ENCODE measurements at places on chromosomes 5 and 9.

DNA sequence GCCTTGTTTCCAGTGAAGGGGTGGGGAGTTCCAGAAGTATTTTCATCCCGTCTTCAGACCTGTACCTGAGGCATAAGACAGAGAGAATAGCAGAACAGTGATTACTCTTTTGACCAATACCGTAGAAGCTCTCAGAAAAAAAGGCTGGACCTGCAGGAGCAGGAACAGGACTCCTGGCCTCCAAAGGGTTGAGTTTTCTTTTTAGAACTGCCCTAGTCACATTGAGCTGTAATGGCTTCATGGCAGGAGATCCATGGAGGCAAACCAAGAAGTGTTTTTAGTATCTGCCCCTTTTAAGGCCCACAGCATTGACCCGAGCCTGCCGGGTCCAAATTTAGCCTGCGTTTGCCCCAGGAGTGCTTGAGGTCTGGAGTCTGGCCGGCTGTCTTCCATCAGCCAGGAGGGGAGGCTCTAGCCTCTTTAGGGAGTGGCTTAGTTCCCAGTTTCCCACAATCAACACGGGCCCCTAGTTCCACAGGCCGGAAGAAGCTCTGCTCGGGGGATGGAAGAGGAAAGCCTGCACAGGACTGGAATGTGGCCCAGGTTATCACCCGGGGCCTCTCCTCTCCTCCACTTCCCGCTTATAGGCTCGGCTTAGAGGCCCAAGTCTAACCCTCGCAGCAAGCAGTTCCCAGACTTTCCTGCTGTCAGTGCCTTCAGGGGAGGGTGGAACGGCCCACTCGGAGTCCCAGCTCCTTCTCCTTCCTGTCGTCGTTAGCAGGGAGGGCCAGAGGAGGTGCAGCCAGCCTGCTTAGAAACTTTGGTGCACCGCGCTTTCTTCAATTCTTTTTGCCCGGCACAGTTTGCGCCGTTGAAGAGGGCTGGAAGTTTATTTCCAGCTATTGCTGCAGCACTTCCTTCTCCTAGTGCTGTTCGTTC is 80.7 kb downstream of the C9orf152 start:
- no peak for DNase-seq

GRCh38 chr9:4011054-4011453 is 288.8 kb downstream of the GLIS3 start:
- no peak for DNase-seq

DNA sequence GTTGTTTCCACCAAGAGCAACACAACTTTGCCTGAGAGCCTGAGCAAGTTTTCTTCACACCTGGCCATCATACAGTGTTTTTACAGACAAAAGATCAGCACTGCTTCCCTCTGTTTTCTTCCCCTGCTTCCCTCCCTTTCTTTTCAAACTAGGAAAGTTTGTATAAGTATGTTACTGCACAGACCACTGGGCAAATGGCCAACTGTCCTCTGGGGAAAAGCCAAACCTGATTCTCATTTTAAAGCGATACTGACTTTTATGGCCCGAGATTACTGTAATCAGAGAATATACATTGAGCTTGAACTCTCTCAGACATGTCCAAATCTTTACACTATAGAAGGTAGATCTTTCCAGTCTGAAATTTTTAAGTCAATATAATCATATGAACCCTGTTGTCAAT is 415.0 kb downstream of the NFIB start:
- no peak for DNase-seq

- no peak for DNase-seq
Observed at GRCh38 chr5:61496446-61496845, 164.4 kb downstream of the ZSWIM6 start.

DNA sequence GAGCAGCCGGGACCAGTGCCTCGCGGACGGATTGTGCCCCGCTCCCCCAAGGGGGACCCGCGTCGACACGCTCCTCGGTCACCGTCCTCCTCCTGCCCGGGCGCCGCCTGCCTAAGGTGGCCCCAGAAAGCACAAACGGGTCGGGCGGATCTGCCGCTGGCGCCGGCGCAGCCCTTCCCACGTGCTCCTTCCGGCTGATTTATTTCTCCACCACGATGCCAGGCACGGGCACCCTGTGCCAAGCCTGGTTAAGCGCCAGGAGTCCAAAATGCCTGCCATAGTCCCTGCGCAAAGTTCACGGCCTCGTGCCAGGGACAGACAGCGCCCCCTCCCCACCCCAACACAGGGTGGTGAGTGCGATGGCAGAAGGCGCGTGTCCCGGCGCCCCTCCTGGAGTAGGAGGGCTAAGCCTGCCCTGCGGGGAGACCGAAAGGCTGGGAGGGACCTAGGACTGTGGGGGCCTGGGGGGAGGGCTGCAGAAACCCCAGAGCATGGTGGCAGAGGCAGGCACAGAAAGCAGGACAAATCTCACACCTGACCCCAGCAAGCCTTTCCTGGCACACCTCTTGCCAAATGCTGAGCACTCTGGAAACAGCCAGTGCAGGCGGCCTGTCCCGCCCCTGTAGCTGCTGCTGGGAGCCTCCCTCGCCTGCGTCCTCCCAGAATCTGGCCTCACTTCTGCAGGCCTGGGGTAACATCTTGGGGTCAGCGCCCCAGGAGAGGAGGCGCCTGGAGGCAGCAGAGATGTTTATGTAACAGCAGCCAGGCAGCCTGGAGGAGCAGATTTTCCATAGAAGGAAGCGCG is 1.1 kb upstream of the NOTCH1 start:
- DNase-seq, result peak; percentile 48

DNA sequence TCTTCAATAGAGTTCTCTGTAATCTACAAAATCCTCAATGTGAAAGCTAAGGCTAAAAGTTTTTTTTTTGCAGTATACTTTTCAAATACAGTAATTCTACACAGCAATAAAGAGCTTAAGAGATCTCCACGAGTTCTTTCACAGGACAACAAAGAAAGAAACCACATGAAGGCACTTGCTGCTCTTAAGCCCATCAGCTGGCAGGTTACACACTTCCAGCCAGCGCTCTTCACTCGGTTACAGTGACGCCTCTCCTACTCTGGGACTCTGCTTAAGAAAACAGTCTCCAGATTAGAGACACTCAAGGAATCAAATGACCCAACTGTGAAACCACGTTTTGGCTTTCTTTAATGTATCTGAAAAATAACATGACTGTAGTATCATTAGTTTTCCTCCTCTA is 85.0 kb downstream of the ROR2 start:
- no peak for DNase-seq

- DNase-seq, result no peak
Observed at GRCh38 chr9:129919841-129920240, 84.6 kb downstream of the USP20 start.

DNA sequence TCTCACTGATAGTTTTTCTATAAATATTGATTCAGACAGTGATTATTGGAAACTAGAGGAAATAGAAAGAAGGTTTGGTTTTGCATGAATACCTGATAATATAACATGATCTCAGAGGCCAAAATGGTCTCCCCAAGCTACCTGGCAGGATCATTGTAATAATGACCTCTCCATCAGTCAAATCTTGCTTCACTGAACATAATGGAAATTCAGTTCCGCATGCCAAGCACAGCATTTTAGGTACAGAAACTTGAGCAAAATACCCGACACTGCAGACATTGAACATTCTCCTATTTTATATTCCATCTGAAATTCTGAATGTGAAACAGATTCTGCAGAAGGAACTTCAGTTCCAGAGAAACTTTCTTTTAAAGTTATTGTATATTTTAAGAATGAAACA is 9.1 kb upstream of the TBC1D2 start:
- DNase-seq, result no peak

- DNase-seq, result no peak
Observed at GRCh38 chr9:110975969-110976368, 62.3 kb downstream of the LPAR1 start.

GRCh38 chr5:103389846-103390245 is 131.3 kb downstream of the MACIR start:
- no peak for DNase-seq

GRCh38 chr9:7944572-7944971 is 145.0 kb upstream of the DMAC1 start:
- no peak for DNase-seq

GRCh38 chr9:4852419-4852818 is 59.7 kb downstream of the RCL1 start:
- DNase-seq, result no peak

- DNase-seq, result no peak
Observed at GRCh38 chr5:106854922-106855321, 815.8 kb downstream of the EFNA5 start.

DNA sequence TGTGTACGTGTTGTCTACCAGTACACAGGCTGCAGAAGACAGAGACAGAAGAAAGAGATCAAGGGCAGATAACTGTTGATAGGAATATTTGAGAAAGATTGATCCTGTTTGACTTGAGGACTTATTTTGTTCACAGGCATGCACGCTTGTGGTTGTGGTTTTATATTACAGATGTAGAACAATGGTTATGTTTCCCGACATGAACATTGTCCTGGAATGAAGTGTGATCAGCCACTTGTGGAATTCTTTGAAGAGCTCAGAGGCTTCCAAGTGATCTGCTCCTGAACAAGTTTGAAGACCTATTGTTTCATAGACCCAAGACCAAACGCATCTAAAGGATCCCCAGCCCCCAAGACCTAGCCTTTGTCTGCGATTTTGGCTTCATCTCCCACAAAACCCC is 13.7 kb downstream of the TEX53 start:
- no peak for DNase-seq

DNA sequence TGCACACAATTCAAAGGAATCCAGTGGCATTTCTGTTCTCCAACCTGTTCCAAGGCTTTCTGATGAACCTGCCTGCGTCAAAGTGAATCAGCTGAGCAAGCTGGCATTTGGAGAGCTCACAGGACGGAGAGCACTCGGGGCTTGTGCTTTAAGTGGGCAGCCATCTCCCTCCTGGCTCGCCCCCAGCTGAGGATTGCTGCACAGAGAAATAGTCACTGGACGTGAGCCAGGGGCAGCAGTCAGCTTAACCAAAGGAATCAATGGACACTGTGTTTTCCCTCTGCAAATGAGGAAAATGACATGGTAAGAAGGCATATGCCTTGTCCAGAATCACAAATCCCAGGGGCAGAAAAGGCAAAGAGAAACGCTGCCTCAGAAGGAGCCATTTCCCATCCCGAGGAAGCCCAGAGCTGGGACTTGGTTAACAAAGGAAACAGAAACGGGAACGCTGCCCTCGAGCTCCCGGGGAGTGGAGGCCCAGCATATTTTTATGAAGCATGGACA is 299.4 kb downstream of the ZSWIM6 start:
- no peak for DNase-seq

- no peak for DNase-seq
Observed at GRCh38 chr5:139138109-139138508, 60.1 kb downstream of the SIL1 start.

DNA sequence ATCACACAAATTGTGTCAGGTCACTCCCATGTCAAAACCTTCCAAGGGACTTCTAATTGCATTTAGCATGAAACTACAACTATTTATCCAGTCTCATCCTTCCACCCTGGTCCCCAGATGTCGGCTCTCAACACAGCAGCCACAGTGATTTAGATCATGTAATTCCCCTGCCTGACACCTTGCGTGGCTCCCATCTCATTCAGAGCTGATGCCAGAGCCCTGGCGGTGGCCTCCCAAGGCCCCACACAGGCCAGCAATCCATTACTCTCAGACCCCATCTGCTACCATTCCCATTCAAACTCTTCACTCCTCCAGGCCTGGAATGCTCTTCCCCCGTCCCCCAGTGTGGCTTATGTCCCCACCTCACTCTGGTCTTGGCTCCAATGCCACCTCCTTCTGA is 2.4 kb downstream of the SLC35D2 start:
- no peak for DNase-seq

DNA sequence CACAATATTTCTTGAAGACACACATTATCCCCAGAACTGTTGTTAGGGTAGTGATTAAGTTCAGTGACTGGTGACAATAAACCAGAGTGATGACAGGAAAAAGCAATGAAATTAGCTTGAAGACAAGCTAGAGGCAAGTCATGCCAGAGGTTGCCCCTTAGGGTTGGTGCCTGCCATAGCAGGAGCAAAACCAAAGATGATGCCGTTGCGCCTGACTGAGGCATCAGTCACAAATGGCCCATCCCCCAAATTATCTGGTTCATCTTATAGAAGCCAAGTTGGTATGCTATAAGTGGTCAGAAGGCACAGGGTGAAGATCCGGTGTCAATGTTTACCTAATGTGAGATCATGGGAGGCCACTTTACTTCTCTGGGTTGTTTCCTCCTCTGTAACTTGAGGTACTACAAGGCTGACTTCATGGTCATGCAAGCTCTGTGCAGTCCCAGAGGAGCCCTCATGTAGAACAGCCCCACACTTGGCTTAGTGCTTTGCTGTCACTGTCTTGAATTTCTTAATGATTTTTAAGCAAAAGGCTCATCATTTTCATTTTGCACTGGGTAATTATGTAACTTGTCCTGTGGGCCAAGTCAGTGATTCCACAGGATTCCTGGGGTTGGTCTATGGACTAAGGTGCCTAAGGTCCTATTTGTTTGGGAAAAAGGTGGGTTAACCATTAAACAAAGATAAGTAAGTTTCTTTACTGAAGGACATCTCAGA is 211.3 kb downstream of the MAN2A1 start:
- no peak for DNase-seq

DNA sequence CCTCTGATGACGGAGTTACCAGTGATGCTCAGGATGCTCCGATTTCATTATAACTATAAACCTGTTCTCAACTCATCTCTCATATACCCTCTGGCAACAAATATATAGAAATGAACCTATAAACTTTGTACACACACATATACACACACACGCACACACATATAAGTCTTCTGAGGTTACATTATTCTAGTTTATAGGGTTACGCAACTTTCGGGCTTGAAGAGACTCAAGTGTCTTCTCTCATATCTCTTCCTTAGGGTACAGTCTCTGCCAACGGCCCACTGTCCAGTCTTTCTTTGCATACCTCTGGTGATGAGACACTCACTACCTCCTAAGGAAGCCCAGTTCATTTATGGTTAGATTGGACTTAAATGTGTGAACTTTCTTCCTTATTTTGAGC is 69.4 kb upstream of the TBC1D2 start:
- no peak for DNase-seq

DNA sequence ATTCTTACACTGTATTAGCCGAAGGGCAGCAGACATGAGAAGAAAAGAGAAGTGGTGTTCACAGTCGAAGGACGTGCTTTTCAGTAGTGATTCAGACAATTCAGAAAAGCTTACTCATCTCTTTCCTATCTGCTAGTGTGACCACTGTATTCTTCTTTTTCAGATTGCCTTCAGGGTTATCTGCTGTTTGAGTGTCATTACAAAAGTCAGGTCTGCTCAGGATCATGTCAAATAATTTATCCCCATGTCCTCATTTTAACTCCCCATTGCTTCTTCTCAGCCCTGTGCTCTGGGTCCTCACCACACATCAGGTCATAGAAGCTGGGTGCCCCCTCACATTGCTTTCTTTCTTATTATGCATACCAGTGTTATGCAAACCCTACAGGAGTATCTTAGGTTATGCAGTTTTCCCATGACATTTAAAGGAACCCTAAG is 394.0 kb downstream of the CETN3 start:
- DNase-seq, result no peak

DNA sequence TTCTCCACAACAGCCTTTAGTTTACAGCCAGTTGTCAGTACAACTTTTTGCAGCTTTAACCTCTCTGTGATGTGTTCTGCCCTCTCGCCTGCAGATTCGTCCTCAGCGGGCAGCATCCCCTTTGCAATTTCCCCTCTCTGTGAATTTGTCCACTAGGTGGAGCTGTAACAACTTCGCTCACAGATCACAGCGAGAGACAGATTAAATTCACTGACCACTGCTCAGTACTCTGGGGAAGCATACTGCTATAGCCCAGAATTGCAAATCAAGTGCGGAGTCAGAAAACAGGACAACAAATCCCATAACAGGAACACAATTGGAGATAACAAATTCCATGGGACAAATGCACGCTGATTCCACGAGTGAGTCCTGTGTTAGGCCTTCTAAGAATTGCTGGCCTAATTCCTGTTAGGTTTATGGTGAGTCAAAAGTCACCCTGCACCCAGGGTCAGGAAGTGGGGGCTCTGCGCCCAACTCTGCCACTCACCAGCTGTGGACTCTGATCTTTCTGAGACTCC is 2124.9 kb downstream of the MAT2B start:
- DNase-seq, result no peak
